Calu3 (cell line): ENCODE measurements at places on chromosomes 6 and 20. TPM values are rescaled to one million over a fixed set of nuclear protein-coding genes. Genes with fewer than 3 reads are reported as not detected.

- no peak overlapping the region for H3K4me3 ChIP-seq
- DNase-seq: no peak
- H3K36me3 ChIP-seq: no peaks in the 10 kb centered on the region
- H3K27me3 ChIP-seq: no peaks in the 10 kb centered on the region
- H3K4me1 ChIP-seq: no peaks in the 10 kb centered on the region
Measured at GRCh38 chr6:132479131-132479530, 33.8 kb downstream of the STX7 start.

- peak overlapping the region; percentile 16 for H3K27ac ChIP-seq
- peaks cover 50% of the 10 kb centered on the region for H3K4me1 ChIP-seq
- H3K27me3 ChIP-seq: no peaks in the 10 kb centered on the region
- H3K4me3 ChIP-seq: no peak overlapping the region
- no peak for DNase-seq
Measured at GRCh38 chr6:128657181-128657580, 136.8 kb upstream of the PTPRK start.

DNA sequence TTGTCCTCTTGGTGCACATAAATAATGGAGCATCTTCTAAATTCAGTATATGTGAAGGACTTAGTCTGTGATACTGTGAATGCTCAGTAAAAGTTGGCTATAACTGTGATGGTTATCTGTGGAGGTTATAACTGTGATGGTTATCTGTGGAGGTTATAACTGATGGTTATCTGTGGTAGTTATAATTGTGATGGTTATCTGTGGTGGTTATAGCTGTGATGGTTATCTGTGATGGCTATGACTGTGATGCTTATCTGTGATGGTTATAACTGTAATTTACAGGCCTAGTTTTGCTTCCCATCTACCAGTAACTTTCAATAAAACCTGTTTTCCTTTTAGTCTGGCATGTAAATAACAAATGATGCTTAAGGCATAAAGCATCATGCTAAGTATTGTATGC is 16.5 kb downstream of the PTK7 start:
- DNase-seq: no peak
- peaks cover 49% of the 10 kb centered on the region for H3K4me1 ChIP-seq
- peak overlapping the region; percentile 64 for H3K4me3 ChIP-seq
- H3K36me3 ChIP-seq: no peaks in the 10 kb centered on the region
- no peaks in the 10 kb centered on the region for H3K27me3 ChIP-seq

DNA sequence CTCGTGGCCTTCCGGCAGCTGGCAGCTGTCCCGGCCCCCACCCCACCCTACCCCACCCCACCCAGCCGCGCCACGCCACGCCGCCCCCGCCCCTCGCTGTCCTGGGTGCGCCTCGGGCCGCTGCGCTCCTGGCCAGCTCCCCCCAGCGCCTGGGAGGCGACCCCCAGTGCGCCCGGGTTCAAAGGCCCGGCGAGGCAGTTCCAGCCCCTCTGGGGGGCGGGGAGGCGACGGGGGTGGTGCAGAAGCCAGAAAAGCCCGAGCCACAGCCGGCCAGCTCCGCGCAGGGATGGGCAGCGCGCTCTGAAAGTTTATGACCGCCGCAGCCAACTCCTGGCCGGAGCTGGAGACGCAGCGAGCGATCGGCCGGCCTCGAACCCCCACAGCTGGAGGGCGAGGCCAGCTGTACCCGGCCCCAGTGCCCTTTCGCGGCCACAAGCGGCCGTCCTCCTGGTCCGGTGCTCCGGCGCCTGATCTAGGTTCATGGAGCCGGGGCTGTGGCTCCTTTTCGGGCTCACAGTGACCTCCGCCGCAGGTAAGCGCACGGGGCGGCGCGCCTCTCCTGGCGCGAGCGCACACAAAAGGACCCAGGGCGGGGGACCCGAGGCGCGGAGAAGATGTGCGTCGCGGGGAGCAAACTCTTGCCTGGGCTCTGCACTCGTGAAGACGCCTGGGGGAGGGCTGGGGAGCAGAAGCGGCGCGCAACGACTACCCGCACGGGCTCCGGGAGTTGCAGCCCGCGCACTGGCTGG is at the start of gene EDN3:
Gene EDN3, plus strand, starts transcription at position 279 of the 749 bp plus-strand sequence. Its CDS starts 202 bp downstream, at position 481.
- H3K4me3 ChIP-seq: no peak within 1 kb of the TSS
- no peak for DNase-seq

- H3K36me3 ChIP-seq: no peaks in the 10 kb centered on the region
- H3K27me3 ChIP-seq: peaks cover 94% of the 10 kb centered on the region
- DNase-seq: peak; percentile 89
- H3K4me1 ChIP-seq: no peaks in the 10 kb centered on the region
- H3K4me3 ChIP-seq: no peak overlapping the region
Measured at GRCh38 chr20:32521780-32522525, 63.2 kb downstream of the NOL4L start.

GRCh38 chr6:116529466-116530290 is 15.8 kb downstream of the TRAPPC3L start:
- H3K4me1 ChIP-seq: peaks cover 15% of the 10 kb centered on the region
- no peaks in the 10 kb centered on the region for H3K36me3 ChIP-seq
- no peak for DNase-seq
- H3K27ac ChIP-seq: no peak overlapping the region

DNA sequence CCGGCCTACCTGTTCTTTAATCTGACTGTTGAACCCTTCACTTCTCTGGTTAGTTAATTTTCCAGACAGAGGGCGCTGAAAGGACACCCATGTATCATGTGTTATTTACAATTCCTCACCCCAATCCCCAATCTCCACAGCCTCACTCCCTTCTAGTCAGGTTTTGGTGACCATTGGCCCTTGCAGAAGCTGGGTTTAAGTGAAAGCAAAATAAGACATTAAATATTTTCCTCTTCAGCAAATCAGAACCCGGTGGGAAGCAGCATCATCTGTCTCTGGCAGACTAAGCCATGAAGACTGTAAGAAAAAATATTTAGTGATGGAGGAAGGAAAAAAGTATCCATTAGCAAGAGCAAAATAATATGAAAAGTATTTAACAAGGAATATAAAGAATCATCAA is 9.4 kb upstream of the HLA-DQA1 start:
- H3K27me3 ChIP-seq: no peaks in the 10 kb centered on the region
- peaks cover 7% of the 10 kb centered on the region for H3K4me1 ChIP-seq
- H3K27ac ChIP-seq: no peak overlapping the region
- no peak overlapping the region for H3K4me3 ChIP-seq
- DNase-seq: peak; percentile 23

DNA sequence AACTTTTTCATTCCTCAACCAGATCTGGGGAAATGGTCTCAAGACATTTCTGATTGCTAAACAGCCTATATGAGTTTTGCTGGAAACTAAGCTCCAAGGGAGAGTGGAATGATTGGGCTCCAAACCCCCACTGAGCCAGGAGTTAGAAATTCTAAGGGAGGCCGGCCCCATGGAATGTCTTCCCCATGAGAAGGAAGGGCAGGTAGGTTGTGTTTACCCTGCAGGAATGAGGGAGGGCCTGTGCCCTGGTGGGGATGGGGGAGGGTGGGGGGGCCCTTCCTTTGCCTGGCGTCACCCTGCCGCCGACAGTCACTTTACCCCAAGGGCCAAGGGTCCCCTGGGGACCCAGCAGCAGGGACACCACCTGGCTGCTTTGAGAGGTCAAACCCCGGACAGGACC is 298.9 kb downstream of the TFAP2C start:
- H3K36me3 ChIP-seq: no peaks in the 10 kb centered on the region
- H3K4me3 ChIP-seq: no peak overlapping the region
- peaks cover 65% of the 10 kb centered on the region for H3K27me3 ChIP-seq
- H3K4me1 ChIP-seq: no peaks in the 10 kb centered on the region
- no peak overlapping the region for H3K27ac ChIP-seq

- H3K36me3 ChIP-seq: no peaks in the 10 kb centered on the region
- H3K4me1 ChIP-seq: peaks cover 30% of the 10 kb centered on the region
- H3K4me3 ChIP-seq: no peak overlapping the region
- no peaks in the 10 kb centered on the region for H3K27me3 ChIP-seq
- DNase-seq: no peak
Measured at GRCh38 chr20:1479831-1480595, 11.2 kb downstream of the SIRPB2 start.

GRCh38 chr6:119566546-119567260 is 217.1 kb upstream of the MAN1A1 start:
- no peaks in the 10 kb centered on the region for H3K4me1 ChIP-seq
- no peak overlapping the region for H3K4me3 ChIP-seq
- no peak overlapping the region for H3K27ac ChIP-seq
- H3K27me3 ChIP-seq: no peaks in the 10 kb centered on the region
- no peak for DNase-seq

DNA sequence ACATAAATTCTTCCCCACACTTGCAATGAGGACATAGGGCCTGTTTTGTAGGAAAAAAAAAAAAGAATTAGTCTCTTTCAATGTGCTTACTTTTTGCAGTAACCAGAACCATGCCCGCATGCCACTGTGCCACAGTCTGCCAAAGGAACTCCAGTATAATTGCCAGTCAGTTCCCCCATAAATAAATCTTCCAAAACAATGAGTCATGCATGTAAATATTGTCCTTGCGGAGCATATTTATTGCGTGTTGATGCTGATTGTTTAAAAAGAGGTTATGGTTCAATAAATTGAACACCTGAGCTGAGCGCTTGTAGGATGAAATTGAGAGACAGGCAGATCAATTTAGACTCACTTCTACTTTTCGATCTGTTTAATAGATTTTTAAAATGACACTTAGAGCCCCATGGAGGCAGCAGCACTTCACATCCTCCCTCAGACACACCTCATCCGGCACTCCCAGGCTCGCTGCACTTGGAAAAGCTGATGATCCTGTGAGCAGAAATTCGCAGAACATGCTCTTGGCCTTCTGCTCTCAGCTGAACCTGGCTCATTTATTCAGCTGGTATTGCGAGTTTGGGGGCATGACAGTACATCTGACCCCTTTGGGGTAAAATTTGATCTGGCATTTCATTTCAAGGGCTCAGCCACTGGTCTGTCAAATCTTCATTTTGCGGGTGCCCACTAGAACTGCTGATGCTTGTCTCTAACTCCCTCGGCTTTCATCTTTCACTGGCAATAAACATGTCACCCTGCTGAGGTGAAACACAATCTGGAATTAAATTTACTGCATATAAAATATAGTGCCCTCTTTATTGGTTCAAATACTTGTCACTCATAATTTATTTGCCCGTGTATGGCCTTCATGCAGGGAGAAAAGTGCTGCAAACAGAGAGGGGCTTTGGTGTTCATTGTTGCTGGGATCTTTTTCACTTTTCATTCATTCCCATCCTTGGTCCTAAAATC is 371.1 kb upstream of the POU3F2 start:
- no peaks in the 10 kb centered on the region for H3K36me3 ChIP-seq
- no peak overlapping the region for H3K27ac ChIP-seq
- no peaks in the 10 kb centered on the region for H3K27me3 ChIP-seq
- no peaks in the 10 kb centered on the region for H3K4me1 ChIP-seq
- no peak overlapping the region for H3K4me3 ChIP-seq

DNA sequence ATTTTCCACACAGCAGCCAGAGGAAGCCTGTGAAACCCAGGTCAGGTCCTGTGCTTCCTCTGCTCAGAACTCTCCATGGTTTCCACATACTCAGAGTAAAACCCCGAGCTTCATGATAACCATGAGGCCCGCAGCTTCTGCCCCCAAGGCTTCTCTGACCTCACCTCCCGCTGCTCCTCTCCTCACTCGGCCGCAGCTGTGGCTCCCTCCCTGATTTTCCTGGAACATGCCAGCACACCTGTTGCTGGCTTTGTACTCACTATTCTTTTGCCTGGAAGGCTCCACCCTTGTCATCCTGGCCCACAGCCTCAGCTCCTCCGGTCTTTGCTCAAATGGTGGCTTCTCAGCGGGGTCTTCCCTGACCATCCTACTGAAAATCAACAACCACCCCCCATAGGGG is 341.7 kb downstream of the PREX1 start:
- no peak for DNase-seq

DNA sequence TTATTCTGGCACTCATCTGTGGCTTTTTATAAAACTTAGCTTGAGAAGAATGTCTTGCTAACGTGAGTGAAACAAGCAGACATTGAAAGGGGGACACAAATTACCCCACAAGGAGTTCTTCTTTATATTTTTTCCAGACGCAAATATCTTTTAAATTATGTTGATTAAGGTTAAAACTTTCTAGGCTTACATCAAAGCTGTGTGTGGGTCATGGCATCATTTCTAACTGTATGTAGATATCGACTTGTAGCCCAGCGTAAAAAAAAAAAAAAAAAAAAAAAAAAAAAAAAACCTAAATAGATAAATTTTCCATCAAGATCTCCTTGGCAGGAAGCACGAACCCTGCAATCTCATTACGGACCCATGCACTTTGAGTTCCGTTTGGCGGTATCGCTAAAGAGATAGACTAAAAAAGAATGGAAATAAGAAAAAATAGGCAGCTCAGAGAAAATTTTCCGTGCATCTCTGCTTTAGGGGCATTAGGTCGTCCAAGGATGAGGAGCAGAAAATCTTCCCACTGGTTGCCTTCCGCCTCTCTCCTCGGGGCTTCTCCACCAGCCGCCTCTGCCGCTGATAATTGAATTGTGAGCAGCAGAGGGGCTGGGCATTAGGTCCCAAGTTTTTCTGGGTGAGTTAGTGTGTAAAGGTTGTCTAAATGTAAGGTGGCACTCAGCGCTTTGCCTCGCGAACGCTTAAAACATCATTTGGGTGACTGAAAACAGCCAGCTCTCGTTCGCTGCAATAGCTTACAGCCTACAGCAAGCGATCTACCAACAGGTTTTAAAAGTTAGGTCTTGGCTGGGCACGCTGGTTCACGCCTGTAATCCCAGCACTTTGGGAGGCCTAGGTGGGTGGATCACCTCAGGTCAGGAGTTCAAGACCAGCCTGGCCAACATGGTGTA is 194.0 kb downstream of the TRIM27 start:
- peaks cover 35% of the 10 kb centered on the region for H3K27me3 ChIP-seq
- H3K4me1 ChIP-seq: no peaks in the 10 kb centered on the region
- peak overlapping the region; percentile 87 for H3K4me3 ChIP-seq
- H3K27ac ChIP-seq: peak overlapping the region; percentile 96

GRCh38 chr6:154705471-154706113 is 27.6 kb upstream of the SCAF8 start:
- H3K27ac ChIP-seq: no peak overlapping the region
- peaks cover 23% of the 10 kb centered on the region for H3K27me3 ChIP-seq
- no peaks in the 10 kb centered on the region for H3K4me1 ChIP-seq
- no peak for DNase-seq
- no peaks in the 10 kb centered on the region for H3K36me3 ChIP-seq

- peaks cover 87% of the 10 kb centered on the region for H3K4me1 ChIP-seq
- no peak overlapping the region for H3K4me3 ChIP-seq
- H3K36me3 ChIP-seq: peaks cover 51% of the 10 kb centered on the region
- no peaks in the 10 kb centered on the region for H3K27me3 ChIP-seq
- H3K27ac ChIP-seq: peak overlapping the region; percentile 22
Measured at GRCh38 chr6:11198663-11199603, 33.5 kb downstream of the NEDD9 start.

GRCh38 chr20:4151991-4152695 is 136.8 kb upstream of the RNF24 start:
- peaks cover 40% of the 10 kb centered on the region for H3K4me1 ChIP-seq
- peaks cover 30% of the 10 kb centered on the region for H3K36me3 ChIP-seq
- no peaks in the 10 kb centered on the region for H3K27me3 ChIP-seq
- H3K27ac ChIP-seq: peak overlapping the region; percentile 42
- peak; percentile 26 for DNase-seq

GRCh38 chr6:132526461-132526860 is 11.6 kb upstream of the TAAR9 start:
- H3K27me3 ChIP-seq: no peaks in the 10 kb centered on the region
- H3K4me1 ChIP-seq: no peaks in the 10 kb centered on the region
- H3K4me3 ChIP-seq: no peak overlapping the region
- no peak overlapping the region for H3K27ac ChIP-seq

ZNF165 gene
- 6.3 and 7.0 TPM in 2 replicates for total RNA-seq

C20orf204 gene
- total RNA-seq: 4.9 and 5.0 TPM in 2 replicates

SAMD5 gene
- total RNA-seq: 0.76 TPM in 1 of 2 replicates, not detected in the other

SRSF12 gene
- 1.7 and 1.8 TPM in 2 replicates for total RNA-seq

RFX6 gene
- not detected in 2 replicates for total RNA-seq

PRDM13 gene
- 0.71 and 1.3 TPM in 2 replicates for total RNA-seq

MYT1 gene
- total RNA-seq: 0.45 TPM in 1 of 2 replicates, not detected in the other

COL19A1 gene
- total RNA-seq: not detected in 2 replicates

ADISSP gene
- total RNA-seq: 27.3 and 29.0 TPM in 2 replicates

SIRPA gene
- 24.0 and 28.3 TPM in 2 replicates for total RNA-seq

CHRNA4 gene
- not detected in 2 replicates for total RNA-seq
